Renal pelvis (tissue), 12 donors: ENCODE measurements at places on chromosomes 5 and 9. TPM values are rescaled to one million over a fixed set of nuclear protein-coding genes. Genes with fewer than 3 reads are reported as not detected.

Gene PCBD2
- polyA plus RNA-seq, result 23.0 TPM

Gene UBAC1
- polyA plus RNA-seq, result 32.8 TPM

Gene BTNL8
- polyA plus RNA-seq, result 1.1 TPM

Gene OGN
- polyA plus RNA-seq, result 40.6 TPM

Gene PCDHB6
- polyA plus RNA-seq, result 3.1 TPM

Gene SPATA31C1
- 0.55 TPM for polyA plus RNA-seq

Gene NR2F1-AS1
- polyA plus RNA-seq, result 46.5 TPM

Gene C5orf58
- polyA plus RNA-seq, result 0.11 TPM

Gene TRIM36
- polyA plus RNA-seq, result 2.1 TPM

Gene ALAD
- 46.1 TPM for polyA plus RNA-seq

Gene PRR16
- 3.8 TPM for polyA plus RNA-seq

Gene FOXD4L3
- not detected for polyA plus RNA-seq

Gene ARL14EPL
- polyA plus RNA-seq, result not detected

Gene HSPB3
- not detected for polyA plus RNA-seq

Gene CAMK4
- polyA plus RNA-seq, result 4.4 TPM

Gene TAF11L5
- polyA plus RNA-seq, result not detected

Gene PCDHB5
- polyA plus RNA-seq, result 5.3 TPM

Gene DND1
- 0.58 TPM for polyA plus RNA-seq

Gene RNF183
- 6.0 TPM for polyA plus RNA-seq

Gene RNF224
- 13.8 TPM for polyA plus RNA-seq

Gene HMCN2
- 1.8 TPM for polyA plus RNA-seq

Gene SLCO6A1
- 0.24 TPM for polyA plus RNA-seq

Gene KCNV2
- polyA plus RNA-seq, result 0.26 TPM

Gene IL3
- polyA plus RNA-seq, result not detected

Gene AQP7
- polyA plus RNA-seq, result 33.2 TPM

Gene OLFM1
- polyA plus RNA-seq, result 3.4 TPM

Gene ACTBL2
- not detected for polyA plus RNA-seq

Gene PLAC8L1
- 2.6 TPM for polyA plus RNA-seq

Gene RRAGA
- polyA plus RNA-seq, result 105 TPM

Gene ZNF608
- 80.8 TPM for polyA plus RNA-seq

Gene IRX2
- 22.6 TPM for polyA plus RNA-seq

Gene FCN2
- 0.77 TPM for polyA plus RNA-seq

Gene PCDHB3
- polyA plus RNA-seq, result 4.7 TPM

Gene HAPLN1
- 5.8 TPM for polyA plus RNA-seq

Gene SPOCK1
- polyA plus RNA-seq, result 9.2 TPM

Gene PDGFRB
- 137 TPM for polyA plus RNA-seq

Gene NMUR2
- 0.22 TPM for polyA plus RNA-seq

Gene SLC12A2
- 41.1 TPM for polyA plus RNA-seq

Gene PCDHA5
- polyA plus RNA-seq, result 0.09 TPM

Gene TRPM6
- polyA plus RNA-seq, result 0.95 TPM

Gene HAVCR2
- 3.3 TPM for polyA plus RNA-seq

Gene CATSPER3
- 1.0 TPM for polyA plus RNA-seq

Gene RASGRF2
- polyA plus RNA-seq, result 2.1 TPM

Gene DTWD2
- polyA plus RNA-seq, result 15.4 TPM

Gene PCDHA10
- 0.59 TPM for polyA plus RNA-seq

Gene TCF7
- 13.3 TPM for polyA plus RNA-seq

Gene FOXD1
- polyA plus RNA-seq, result 7.1 TPM

Gene EMB
- 3.3 TPM for polyA plus RNA-seq

Gene RMI1
- polyA plus RNA-seq, result 21.2 TPM

Gene NR4A3
- polyA plus RNA-seq, result 0.36 TPM

Gene NR2F1
- polyA plus RNA-seq, result 199 TPM

Gene CNTNAP3
- 5.4 TPM for polyA plus RNA-seq

Gene QRFP
- 0.56 TPM for polyA plus RNA-seq

Gene SPATA31A3
- not detected for polyA plus RNA-seq

Gene DNM1
- polyA plus RNA-seq, result 248 TPM
